ENCODE measurements at places on chromosomes 7 and 10.

DNA sequence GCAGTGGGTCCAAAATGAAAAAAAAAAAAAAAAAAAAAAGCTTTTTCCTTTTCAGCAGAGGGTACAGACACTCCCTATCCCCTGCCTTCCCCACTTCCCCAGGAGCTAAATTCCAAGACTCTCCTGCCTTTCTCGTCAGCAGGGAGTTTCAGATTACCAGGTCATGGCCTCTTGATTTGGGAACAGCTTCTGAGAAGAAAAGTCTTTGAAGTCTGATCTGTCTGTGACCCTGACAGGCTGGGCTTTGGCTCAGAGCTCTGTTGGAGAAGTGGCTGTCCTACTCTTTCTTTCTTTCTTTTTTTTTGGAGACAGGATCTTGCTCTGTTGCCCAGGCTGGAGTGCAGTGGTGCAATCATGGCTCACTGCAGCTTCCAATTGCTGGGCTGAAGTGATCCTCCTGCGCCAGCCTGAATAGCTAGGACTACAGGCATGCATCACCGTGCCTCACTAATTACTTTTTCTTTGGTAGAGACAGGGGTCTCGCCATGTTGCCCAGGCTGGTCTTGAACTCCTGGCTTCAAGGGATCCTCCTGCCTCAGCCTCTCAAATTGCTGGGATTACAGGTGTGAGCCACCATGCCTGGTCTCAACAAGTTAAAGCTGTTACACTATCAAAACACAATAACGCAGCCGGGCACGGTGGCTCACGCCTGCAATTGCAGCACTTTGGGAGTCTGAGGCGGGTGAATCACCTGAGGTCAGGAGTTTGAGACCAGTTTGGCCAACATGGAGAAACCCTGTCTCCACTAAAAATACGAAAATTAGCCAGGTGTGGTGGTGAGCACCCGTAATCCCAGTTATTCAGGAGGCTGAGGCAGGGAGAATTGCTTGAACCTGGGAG lies 59.9 kb downstream of the COL26A1 start:
- DNase-seq = no peak

- DNase-seq = no peak
Measured at GRCh38 chr10:1115607-1115955, 59.4 kb downstream of the WDR37 start.

GRCh38 chr10:23157239-23157681 lies 34.9 kb upstream of the PTF1A start:
- no peak for DNase-seq

DNA sequence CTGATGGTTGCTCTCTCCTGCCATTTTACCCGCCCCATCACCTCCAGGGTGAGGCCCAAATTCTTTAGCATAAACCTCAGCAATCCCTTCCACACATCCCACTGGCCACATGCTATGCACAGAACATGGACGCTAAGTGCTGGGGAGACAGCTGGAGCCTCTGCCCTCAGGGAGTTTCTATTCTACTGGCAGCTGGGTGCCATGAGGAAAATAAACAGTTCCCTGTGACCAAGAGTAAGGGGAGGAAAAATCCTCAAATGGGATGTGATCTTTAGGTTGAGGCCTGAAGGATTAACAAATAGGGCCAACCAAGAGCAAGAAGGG lies 1.2 kb downstream of the PARP12 start:
- DNase-seq = no peak

DNA sequence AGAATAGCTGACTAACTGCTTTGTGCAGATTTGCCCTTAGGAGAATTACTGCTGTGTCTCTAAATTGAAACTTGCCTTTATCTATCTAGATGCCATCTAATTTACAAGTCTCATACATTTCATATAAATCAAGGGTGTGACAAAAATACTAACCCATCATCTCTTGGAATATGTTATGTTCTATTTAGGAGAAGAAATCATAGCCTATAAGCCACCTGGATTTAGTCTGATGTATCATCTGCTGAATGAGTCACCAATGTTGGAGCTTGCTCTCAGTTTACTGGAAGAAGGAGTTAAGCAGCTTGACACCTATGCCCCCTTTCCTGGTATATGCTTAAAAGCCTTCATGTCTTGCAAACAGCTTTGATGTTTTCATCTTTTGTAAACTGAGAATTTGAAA lies 43.5 kb downstream of the NUP205 start:
- DNase-seq = no peak

DNA sequence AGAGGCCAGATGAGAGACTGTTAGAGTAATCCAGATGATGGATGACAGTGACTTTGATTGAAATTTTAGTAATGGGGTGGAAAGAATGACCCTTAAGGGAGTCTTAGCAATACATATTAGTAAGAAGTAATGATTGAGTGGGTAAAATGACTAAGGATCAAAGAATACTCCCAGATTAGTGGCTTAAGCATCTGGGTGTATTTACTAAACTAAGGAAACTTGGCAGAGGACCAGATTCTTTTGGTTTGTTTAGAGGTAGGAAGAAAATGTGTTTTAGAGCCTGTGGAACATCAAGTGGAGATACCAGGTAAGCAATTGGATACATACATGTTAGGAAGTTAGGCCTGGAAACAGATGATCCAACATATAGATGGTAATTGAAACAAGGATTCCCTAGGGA lies 58.8 kb upstream of the ADRA2A start:
- no peak for DNase-seq

DNA sequence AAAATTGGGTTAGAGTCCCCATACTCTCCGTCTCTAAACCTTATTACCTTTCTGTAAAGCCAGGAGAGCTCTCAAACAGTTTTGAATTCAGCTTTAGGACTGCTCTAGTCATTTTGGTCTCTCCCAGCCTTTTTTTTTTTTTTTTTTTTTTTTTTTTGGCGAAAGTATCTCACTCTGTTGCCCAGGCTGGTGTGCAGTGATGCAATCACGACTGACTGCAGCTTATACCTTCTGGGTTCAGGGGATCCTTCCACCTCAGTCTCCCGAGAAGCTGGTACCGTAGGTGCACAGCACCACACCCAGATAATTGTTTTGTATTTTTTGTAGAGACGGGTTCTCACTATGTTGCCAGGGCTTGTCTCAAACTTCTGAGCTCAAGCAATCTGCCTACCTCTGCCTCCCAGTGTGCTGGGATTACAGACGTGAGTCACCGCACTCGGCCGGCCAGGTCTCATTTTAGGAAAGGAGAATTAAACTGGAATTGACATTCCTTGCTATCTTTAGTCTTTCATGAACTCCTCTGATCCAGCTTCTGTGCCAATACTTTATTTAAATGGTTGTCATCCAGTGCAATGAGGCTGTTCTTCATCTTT lies 31.4 kb upstream of the RSU1 start:
- DNase-seq = no peak

DNA sequence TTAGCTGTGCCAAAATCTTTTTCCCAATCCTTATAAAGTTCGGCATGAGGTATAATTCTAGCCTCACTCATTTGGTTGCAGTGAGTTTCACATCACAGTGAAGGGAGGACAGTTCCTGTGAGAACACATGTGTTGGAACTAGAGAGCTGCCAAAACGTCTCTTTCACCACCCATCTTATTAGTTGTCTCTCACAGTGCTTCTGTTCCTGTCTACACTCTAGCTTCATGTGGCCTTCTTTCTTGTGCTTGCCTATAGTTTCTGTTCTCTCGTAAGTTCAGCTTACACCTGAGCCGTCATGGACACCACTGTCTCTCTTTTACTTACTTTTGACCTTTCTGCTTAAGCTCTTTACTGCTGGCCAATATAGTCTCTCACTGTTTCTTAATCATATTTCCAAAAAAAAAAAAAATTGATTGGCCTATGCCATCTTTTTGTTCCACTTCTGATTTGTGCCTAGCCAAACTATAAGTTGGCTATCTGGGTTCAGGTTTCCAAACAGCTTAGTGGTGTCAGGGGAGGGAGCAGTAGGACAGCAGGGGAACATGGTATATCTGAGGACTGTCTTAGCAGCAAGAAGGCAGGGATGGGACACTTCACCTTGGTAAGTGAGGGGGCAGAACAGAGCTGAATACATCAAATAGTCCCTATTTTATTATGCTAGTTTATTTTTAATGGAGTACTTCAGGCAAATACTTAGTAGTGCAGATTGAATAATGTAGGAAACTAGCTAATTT lies 38.0 kb downstream of the ZNRF2 start:
- DNase-seq = peak; percentile 57

DNA sequence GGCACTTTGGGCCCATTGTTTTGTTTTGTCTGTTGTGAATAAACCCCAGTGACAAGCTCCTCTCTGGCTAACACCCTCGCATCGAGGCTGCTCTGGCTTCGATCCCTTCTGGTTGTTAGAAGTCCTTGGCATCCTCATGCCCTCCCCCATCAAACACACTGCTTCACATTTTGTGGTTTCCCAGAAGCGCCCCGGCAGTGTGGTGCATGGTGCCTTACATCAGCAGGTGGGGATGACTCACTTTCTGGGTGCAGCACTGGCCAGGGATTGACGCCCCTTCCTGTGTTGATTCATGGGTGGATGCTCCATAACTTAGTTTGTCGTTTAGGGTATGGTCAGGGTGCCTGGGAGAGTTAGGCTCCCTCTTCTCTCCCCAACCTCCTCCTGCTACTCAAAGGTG lies 51.4 kb downstream of the PLPP4 start:
- peak; percentile 36 for DNase-seq

DNA sequence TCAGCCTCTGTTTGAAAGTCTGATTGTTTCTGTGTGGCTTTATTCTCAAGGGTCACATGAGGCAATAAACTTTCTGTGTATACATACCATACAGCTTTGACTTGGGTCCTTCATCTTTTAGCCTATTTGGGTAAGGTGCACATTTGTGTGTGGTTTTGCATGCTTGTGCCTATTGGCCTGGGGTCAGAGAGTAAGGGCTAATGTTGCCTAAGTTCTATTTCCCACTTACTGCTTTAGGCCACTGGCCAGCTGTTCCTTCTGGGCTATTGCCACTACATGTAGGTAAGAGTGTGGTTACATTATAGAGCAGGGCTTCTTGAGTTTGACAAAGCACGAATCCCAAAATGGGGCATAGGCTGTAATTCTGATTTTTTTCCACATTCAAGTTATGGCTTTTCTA lies 21.8 kb downstream of the BBIP1 start:
- DNase-seq = no peak

DNA sequence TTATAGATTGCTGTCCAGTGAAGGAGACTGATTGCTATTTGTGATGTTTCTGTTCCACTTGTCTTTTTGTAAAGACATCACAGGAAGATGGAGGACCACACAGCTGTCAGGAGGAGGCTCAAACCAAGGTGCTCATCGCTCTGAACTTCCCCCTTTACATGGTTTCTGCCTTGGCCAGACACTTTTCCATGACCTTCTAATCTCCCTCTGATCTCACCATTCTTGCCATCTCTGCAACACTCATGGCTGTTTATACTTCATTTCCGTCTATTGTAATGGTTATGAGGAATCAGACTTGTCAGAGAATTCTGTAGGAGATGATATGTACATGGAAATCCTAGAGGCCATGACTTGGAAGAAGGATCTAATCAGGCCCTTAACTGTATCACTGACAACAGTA lies 1.7 kb upstream of the TAS2R5 start:
- no peak for DNase-seq

GRCh38 chr10:2438248-2438939 lies 629.0 kb upstream of the PFKP start:
- DNase-seq = no peak

DNA sequence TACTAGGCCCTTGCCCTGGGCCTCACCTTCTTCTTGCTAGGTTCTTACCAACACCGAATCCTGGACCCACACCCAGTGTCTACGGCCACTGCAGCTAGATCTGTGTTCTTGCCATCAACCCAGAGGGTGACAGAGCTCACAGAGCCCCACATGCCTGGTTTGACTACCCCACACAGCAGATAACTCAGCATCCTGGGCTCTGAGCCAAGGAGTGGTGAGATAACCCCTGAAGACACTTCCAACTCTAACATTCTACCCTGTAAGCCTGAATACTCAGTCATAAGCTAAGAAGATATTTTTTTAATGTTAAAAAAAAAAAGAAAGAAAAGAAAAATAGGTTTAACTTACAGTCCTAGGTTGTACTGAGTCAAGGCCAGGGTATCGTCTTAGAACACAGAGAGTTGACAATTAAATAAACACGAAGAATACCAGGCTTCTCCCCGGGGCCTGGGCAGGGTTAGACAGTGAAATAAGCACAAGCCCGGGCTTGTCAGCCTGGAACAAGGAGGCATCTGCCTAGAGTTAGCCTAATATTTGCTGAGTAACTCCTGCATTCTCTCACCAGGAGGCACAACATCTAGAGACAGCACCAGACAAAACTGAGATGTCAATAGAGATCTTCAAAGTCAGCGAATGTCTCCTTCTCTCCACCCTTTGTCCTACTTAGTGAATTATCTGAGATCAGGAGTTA lies 556.5 kb upstream of the LRRN3 start:
- no peak for DNase-seq

GRCh38 chr7:89264126-89264525 lies 468.6 kb upstream of the TEX47 start:
- DNase-seq = no peak

DNA sequence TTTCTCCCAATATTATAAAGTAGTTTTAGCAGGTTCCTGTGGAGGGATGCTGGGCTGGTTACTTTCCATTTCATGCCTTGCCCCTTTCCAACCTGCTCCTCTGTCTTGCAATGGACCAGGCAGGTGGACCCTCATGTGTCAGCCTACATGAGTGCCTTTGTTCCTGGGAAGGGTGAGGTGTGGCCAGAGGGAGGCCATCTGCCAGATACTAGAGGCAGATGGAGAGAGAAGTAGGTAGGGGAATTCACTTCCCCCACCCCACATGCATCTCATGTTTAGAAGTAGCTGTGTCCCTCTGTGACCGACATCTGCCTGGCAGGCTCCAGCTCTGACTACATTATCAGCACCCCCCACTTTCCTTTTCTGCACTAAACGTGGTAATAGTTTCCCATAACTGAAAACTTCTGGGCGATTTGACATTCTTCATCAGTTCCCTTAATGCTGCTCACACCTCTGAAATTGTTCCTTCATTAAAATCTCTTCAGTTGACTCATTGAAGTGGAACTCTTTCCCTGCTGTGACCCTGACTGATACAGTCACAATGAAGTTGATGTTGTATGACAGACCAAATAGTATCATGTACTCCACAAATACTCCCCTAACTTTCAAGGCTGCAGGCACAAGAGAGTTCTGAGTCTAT lies 396.3 kb upstream of the FZD8 start:
- DNase-seq = no peak

DNA sequence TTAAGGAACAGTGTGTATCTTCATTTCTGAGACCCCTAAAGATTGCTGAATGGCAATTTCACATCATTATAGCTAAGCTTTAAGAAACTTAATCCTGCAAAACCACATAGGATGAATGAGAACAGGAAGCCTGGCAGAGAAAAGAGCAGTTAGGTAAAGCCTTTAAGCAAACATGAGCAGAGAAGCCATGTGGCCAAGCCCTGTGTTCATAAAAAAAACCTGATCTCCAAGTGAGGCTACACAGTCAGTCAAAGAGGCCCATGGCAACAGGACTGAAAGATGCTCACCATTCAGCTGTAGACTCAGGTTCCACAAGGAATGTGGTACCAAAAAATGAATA lies 9.3 kb downstream of the LIPA start:
- DNase-seq = no peak
